ENCODE measurements at places on chromosomes 7 and 10.

- no peak for DNase-seq
These were observed 495.1 kb upstream of the POT1 start for GRCh38 chr7:125424721-125425120.

- no peak for DNase-seq
These were observed 24.2 kb downstream of the TSPAN15 start for GRCh38 chr10:69475433-69475830.

GRCh38 chr7:54847921-54848320 is 88.9 kb upstream of the SEC61G start:
- no peak for DNase-seq

DNA sequence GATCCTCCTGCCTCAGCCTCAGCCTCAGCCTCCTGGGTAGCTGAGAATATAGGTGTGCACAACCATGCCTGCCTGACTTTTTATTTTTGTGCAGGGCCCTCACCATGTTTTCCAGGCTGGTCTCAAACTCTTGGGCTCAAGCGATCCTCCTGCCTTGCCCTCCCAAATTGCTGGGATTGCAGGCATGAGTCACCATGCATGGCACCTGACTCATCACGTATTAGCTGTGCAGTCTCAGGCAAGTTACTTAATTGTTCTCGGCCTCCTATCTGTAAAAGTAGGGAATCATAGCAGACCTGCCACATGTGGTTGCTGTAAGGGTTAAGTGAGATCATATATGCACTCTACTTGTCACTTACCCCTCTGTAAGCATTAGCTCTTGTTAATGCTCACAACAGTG is 117.2 kb downstream of the ANLN start:
- no peak for DNase-seq

DNA sequence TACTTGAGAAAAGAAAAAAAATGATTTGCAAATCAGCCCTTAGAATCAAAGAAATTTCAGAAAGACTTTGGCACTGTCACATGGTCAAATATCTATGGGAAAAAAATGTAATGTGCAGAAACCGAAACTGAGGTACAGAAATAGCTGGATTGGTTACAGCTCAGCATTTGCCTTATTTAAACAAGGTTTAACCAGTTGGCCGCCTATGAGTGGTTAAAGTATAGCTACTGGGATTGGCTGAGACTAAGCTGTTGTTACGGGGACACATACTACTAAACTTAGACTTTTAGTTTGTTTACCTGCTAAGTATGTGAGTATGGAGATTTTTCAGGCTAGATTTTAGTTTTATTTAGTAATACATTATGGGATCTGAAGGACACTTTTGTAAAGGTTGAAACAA is 38.6 kb downstream of the SFTPD start:
- DNase-seq: no peak

DNA sequence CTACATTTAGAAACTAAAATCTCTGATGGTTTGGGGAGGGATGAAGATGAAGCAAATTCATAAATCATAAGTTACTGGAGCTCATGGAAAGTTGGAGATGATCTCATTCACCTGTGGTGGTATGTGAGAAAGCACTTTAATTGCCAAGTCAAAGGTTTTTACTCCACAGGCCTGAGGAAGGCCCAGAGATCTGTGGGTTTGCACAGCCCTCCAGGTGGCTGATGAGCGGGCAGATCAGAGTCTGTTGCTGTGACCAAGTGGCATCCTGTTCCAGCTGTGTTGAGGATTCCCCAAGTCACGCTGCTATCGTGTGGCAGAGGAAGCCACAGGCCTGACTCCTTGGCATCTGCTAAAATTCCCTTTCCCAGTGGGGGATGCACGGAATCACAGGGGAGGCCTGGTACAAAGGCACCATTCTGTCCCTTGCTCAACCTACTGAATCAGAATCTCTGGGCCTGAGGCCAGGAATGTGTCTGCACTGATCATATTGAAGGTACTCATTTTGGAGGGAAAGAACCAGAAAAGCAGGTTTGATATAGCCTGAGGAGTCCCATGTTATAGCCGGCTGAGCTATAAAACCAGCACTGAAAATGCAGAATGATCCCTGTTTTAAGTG is 19.7 kb upstream of the DDC start:
- no peak for DNase-seq

GRCh38 chr10:51445588-51445987 is 253.8 kb downstream of the CSTF2T start:
- DNase-seq: no peak

DNA sequence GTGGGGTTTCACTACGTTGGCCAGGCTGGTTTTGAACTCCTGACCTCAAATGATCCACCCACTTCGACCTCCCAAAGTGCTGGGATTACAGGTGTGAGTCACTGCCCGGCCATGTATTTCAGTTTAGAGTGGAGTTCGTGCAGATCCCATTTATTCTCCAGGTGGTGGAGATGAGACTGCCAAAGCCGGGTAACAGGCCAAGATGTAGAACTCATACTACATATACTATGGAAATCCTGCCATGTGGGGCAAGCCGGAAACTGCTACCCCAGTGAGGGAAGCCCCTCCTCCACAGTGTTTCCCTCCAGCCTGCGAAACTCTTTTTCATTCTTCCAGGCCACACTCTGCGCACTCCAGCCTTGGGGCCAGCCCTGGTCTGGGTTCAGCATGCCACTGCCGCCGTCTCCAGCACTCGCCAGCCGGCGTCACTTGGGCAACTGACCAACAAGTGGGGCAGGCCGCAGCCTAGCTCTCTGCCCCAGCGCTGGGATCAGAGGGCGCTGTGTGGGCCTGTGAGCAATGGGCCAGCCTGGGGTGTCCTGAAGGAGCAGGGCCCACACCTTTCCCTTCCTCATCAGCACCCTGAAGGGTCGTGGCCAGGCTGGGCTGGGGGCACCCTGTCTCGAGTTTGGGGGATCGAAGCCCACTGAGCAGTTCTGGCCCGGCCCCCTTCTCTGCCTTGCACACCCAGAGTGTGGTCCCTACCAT is 122.0 kb downstream of the TRRAP start:
- DNase-seq: no peak

GRCh38 chr7:27101171-27101956 is 1.1 kb downstream of the HOXA2 start:
- no peak for DNase-seq

- no peak for DNase-seq
These were observed 52.1 kb upstream of the TMEM72 start for GRCh38 chr10:44858988-44859387.

GRCh38 chr7:138023618-138024342 is 21.9 kb upstream of the CREB3L2 start:
- DNase-seq: no peak

Data from activated naive CD4-positive, alpha-beta T cell treated with Interleukin-2 at 50 U/mL for 16 hours (primary cell).